ENCODE measurements at places on chromosomes 12 and 14.
A peak's percentile ranks its signal among the peaks of the same experiment; 100 is the strongest.

GRCh38 chr14:59103396-59103795 is 85.1 kb upstream of the DAAM1 start:
- DNase-seq, result no peak

DNA sequence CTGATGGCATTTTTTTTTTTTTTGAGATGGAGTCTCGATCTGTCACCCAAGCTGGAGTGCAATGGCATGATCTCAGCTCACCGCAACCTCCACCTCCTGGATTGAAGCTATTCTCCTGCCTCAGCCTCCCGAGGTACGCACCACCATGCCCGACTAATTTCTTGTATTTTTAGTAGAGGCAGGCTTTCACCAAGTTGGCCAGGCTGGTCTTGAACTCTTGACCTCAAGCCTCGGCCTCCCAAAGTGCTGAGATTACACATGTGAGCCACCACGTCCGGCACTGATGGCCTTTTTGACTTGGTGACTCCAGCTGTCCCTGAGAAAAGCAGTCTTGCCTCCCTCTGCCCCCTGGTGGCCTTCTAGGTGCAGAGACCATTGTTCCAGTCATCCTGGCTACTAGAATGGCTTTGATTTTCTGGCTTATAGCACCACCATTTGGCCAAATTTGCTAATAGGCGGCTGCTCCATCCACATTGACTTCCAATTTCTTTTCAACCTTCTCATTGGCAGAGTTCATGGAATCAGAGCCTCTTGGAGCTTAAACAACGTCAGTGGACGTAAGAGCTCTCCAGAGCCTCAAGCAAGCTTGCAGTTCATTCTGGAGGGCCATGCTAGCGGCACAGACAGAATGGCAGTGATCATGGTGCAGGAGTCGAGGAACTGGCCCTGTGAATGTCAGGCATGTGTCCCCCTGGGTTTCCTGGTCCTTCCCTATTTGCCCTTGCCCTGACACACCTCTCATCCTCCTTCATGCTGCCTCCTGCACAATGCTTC is 25.4 kb upstream of the EIF4B start:
- no peak for DNase-seq

GRCh38 chr12:126248871-126249403 is 1183.7 kb downstream of the AACS start:
- DNase-seq, result no peak

DNA sequence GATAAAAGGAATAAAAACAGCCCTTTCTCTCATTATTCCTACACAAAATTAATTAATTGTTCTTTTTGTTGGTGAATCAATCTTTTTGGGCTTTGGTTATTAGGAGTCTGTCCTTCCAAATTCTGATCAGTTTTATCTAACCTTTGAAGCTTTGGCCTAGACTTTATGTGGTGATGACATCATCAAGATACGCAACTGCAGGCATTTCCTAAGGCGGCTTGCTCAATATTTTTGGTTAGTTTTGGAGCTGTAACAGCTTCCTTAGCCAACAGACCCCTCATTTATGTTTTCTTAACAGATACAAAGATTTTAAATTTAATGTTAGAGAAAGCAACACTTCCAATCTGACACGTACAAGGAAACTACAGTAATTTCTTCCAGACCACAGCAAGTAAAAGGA is 87.8 kb upstream of the PDE3A start:
- no peak for DNase-seq

DNA sequence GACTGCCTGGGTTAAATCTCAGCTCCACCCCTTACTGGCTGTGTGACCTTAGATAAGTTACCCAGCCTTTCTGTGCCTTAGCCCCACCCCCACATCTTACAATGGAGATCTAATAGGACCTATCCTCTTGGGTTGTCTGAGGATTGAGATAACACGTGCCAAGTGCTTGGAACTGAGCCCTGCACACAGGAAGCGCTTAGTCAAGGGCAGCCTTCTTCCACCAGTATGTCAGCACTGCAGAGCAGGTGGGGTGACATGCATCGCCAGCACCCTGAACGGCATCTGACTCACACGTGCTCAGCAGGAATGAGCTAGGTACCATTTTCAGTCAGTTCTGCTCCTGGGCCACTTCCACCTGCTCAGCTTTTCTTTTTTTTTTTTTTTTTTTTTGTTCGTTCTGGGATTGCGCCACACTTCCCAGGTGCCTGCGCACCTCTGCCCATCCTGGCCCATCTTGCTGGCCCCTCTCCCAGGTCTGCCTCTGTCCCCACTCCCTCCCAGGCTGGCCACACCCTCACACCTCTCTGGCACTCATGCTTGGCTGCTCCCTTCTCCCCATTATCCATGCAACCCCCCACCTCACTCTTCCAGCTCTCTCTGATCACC is 19.6 kb downstream of the LGMN start:
- no peak for DNase-seq

- no peak for DNase-seq
Measured at GRCh38 chr12:112185093-112185923, 59.9 kb downstream of the TRAFD1 start.

- DNase-seq, result no peak
Measured at GRCh38 chr14:96117960-96118359, 78.8 kb downstream of the C14orf132 start.

GRCh38 chr14:81963846-81964245 is 430.2 kb upstream of the SEL1L start:
- DNase-seq, result no peak

DNA sequence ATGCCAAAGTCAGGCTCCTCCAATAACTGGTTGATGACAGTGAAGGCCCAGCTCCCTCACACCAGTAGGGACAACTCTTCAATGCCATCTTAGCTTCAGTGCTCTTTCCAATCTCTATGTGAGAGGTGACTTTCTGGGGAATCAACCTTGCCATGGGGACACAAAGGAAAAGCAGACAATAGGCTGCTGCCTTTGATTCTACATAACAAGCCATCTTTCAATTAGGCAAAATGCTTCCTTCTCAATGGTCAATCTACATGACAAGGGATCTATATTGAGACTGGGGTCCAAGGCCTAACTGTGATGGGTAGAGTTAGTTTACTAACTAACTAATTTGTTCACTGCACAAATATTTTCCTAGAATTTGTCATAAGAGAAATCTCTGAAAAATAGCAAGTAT is 1417.5 kb upstream of the SEL1L start:
- DNase-seq, result no peak

GRCh38 chr12:18355429-18355828 is 94.1 kb downstream of the PIK3C2G start:
- no peak for DNase-seq

GRCh38 chr12:8779281-8779680 is 43.1 kb upstream of the A2ML1 start:
- no peak for DNase-seq

- no peak for DNase-seq
Measured at GRCh38 chr12:89513544-89513943, 11.1 kb downstream of the GALNT4 start.

GRCh38 chr14:64636980-64637429 is 67.2 kb upstream of the PLEKHG3 start:
- DNase-seq, result no peak

DNA sequence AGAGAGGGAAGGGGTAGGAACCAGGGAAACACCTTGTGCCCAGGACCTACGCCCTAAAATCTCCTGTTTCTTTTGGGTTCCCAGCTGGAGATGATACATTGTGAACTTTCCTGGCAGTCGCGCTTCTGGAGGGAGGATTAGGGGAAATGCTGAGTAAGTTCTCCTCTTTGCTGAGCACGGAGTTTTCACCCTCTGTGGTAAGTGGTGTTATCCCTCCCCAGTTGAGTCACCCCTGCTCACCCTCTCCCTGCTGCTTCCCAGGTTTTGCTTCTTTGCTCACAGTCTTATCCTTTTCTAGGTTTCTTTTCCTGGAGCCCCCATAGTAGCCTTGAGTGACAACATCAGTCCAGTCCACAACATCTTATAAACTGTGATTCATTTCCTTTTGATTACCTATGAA is 789.1 kb downstream of the TMEM121 start:
- DNase-seq, result no peak

- peak; percentile 77 for DNase-seq
Measured at GRCh38 chr12:131195796-131196195, 242.1 kb downstream of the ADGRD1 start.

GRCh38 chr14:24266344-24267244 is 3.6 kb upstream of the TGM1 start:
- DNase-seq, result no peak

DNA sequence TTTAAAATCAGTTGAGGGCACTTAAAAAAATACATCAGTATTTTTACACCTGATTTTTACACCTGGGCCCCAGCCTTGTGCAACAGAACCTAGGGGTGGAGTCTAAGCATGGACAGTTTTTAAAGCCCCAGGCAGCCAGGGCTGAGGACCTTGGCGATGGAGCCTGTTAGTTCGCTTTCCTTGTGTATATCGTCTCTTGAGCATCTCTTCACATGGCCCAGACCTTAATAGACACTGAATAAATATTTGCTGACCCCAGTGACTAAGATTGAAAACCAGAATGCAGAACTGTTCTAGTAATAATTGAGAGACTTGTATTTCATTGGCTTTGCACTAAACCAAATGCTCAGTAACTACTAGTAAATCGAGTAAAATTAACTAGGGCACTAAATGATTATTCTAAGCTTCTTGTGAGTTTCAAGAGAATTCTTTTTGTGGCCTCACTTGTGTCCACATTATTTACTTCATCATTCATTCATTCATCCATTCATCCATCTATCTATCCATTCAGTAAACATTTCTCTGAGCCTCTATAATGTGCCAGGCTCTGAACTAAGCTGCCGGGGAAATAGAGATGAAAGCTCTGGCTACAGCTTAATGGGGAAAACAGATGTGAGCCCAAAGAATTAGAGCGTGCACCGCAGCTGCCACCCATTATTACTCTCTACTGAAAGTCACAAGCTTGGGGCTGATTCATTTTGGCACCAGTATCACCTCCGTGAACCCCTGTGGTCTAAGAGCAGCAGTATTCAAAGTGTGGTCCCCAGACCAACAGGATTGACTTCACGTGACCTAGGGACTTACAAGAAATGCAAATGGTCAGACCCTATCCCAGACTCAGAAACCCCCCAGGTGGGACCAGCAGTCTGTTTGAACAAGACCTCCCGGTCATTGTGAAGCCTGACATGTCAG is 30.7 kb upstream of the BCL7A start:
- DNase-seq, result no peak

GRCh38 chr12:104201238-104202001 is 14.2 kb upstream of the TXNRD1 start:
- peak; percentile 55 for DNase-seq

DNA sequence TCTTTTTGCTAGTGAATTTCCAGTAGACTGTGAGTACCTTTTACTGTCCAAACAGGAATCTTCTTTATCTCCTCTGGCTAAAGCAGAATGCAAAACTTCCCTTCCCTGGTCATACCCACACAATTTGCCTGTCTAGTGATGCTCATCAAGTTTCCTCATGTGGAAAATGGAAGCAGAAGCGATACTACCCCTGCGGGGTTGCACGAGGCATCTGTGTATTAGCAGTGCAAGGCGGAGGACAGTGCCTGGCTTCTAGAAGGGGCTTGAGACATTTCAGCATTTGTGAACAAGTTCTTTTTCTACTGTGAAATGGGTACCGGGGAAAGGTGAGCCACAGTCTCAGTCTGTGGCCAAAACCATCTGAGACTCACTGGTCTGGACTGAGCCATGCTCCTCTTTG is 340.9 kb downstream of the AACS start:
- DNase-seq, result no peak

DNA sequence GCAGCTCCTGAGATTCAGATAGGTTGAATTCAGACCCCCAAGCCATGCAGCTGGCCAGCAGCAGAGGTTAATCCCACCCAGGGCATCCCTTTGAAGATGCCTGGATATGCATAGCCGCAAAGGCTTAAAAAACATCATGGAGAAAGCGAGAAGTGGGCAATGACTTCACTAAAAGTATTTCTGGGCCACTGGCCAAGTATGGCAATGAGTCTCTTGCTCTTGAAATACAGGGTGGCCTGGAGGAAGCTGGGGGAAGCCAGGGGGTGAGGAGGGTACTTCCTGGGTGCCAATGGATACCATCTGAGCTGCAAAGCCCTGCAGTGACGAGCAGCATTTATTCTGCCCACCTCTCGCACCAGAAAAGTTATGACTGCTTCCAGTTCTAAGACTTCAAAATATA is 539.3 kb upstream of the TBX3 start:
- DNase-seq, result no peak

GRCh38 chr12:15979096-15980092 is 68.3 kb downstream of the DERA start:
- DNase-seq, result no peak

DNA sequence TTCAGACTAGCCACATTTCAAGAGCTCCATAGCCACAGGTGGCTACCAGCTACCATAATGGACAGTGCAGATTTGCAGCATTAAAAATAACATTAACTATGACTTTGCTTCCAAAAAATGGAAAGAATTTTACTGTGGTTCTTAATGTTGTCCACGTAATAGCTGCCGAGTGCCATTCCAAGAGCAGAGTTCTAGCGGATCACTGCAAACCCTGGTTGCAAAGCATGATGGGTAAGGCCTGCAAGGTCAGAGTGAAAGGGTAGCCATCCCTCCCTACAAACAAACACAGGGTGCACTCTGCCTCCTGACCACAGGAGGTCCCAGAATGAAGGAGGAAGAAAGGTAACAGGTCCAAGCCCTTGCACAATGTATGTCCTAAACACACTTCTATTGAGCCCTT is 157.6 kb downstream of the DPF3 start:
- DNase-seq, result no peak

DNA sequence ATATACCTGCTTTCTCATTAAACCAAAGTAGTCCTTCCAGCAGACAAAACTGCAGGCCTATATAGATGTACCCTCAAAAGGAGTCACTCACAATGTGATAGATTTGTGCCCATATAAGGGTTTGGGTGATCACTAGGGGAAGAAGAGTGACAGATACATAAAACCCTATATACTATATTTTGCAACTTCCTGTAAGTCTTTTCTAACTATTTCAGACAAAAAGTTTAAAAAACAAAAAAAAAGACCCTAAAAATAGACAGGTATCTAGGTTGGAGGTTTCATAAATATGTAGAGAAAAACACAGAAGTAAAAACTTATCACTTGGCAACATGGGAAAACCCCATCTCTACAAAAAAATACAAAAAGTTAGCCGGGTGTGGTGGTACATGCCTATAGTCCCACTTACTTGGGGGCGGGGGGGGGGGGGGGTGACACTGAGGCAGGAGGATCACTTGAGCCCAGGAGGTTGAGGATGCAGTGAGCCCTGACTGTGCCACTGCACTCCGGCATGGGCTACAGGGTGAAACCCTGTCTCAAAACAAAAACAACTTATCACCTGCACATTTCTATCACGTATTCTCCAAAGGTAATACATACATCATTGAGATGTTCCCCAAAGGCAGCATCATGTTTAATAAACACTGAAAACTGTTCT is 2.9 kb downstream of the VCPKMT start:
- no peak for DNase-seq

- no peak for DNase-seq
Measured at GRCh38 chr14:49193332-49194065, 392.7 kb downstream of the RPS29 start.

- DNase-seq, result no peak
Measured at GRCh38 chr12:130335517-130336392, 1.9 kb upstream of the PIWIL1 start.

- no peak for DNase-seq
Measured at GRCh38 chr14:26113911-26114640, 483.8 kb downstream of the NOVA1 start.

GRCh38 chr14:59190372-59190771 is 1.9 kb downstream of the DAAM1 start:
- DNase-seq, result no peak

Data from vagina (tissue), 2 donors.